ENCODE measurements at places on chromosomes 7 and 10.

DNA sequence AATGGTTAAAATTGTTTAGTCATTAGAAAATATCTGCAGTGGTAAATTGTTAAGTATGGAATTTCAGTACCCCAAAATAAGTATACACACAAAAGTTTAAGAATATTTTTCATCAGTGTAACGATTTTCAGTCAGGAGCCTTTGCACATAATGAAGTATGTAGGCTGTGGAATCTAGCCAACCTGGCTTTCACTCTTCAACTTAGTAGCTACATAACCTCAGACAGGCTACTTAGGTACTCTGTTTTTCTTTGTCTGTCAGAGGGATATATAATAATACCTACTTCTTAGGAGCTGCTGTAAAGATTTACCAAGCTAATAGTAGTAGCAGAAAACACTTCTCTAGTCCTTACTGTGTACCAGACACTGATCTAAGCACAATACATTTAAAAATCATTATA, 137.5 kb downstream of the ZEB1 start:
- DNase-seq = no peak

DNA sequence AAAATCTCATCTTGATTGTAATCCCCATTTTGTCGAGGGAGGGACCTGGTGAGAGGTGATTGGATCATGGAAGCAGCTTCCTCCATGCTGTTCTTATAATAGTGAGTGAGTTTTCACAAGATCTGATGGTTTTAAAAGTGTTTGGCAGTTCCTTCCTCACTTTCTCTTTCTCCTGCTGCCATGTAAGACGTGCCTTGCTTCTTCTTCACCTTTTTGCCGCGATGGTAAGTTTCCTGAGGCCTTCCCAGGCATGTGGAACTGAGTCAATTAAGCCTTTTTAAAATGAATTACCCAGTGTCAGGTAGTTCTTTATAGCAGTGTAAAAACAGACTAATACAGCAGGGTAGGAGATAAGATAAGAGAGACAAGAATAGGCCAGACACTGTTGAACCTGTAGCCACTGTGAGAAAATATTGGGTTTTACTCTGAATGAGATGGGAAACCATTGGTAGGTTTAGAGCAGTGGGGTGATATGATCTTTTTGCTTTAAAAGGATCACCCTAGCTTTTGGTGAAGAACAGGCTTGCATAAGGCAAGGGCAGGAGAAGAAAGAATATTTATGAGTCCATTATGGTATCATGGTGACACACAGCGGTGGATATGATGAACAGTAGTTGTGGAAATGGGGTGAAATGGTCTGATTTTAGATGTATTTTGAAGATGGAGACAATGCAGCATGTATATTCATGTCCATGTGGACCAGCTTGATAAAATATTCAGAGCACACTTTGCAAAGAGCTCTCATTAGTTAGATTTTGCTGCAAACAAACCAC, 11.5 kb downstream of the OR6B1 start:
- no peak for DNase-seq

DNA sequence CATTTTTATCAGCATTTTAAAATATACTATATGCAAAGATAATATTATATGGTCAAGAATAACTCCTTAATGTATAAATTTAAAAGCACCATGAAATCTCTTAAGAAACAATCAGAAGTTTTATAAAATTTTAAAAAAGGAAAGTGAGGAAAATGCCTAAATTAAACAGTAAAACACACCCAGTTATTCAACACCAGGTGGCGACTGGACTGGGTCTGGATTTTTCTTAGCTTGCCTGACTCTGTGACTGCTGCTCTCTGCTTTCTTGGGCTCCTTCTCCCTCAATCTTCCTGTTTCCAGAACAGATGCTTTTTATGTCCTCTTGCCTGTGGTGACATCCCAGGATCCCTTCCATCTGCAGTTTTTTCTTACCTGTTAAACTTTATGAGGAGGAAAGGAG, 200.3 kb downstream of the BICC1 start:
- no peak for DNase-seq

- DNase-seq = no peak
Observed at GRCh38 chr10:76444034-76444800, 1012.8 kb downstream of the LRMDA start.

GRCh38 chr10:2948127-2948854, 119.1 kb upstream of the PFKP start:
- no peak for DNase-seq

GRCh38 chr10:7956508-7956907, 98.0 kb upstream of the GATA3 start:
- DNase-seq = no peak

DNA sequence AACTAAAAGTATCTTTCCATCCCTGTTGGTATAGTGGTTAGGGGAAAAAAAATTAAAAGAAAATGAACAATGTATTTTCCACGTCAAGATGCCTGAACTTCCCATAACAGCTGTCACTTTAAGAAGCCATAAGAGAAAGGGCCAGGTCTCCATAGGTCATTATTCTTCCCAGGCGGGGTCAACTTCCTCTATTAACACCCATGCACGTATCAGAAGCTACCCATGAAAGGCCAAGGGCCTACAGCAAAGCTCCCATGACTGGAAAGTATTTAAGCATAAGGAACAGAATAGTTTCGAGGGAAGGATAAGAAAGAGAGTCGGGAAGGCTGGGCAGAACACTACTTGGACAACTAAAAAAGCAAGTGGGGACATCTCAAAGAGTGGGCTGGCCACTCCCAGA, 40.1 kb downstream of the RBM28 start:
- DNase-seq = no peak

GRCh38 chr10:31345886-31346285, 26.9 kb downstream of the ZEB1 start:
- DNase-seq = no peak

DNA sequence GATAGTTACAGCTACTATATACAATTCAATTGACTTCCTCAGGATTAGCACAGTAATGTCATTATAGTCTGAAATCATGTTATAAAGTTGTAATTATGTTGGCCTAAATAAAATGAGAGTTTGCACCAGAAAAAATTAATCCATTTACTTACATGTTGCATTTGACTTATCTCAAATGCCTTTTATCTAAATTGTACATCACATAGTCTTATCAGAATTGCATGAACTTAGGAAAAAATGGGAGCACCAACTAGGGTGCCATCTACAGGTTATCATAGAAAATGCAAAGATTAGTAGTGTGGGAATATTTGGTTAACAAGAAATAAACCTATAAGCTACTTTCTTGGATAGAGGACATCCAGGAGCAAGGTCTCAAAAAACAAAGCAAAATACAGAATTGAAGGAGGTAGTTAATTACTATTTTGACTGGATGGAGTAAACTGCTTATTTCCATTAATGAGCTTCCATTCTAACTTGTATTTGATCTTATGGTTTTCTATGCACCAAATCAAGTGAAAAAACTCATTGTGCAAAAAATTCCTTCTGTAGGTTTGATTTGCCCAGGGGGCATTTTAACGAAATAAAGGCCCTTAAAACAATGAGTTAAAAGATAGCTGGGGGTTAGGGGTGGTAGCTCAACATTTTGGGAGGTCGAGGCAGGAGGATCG, 60.0 kb upstream of the ORC5 start:
- no peak for DNase-seq

GRCh38 chr10:2933924-2934323, 133.4 kb upstream of the PFKP start:
- no peak for DNase-seq

DNA sequence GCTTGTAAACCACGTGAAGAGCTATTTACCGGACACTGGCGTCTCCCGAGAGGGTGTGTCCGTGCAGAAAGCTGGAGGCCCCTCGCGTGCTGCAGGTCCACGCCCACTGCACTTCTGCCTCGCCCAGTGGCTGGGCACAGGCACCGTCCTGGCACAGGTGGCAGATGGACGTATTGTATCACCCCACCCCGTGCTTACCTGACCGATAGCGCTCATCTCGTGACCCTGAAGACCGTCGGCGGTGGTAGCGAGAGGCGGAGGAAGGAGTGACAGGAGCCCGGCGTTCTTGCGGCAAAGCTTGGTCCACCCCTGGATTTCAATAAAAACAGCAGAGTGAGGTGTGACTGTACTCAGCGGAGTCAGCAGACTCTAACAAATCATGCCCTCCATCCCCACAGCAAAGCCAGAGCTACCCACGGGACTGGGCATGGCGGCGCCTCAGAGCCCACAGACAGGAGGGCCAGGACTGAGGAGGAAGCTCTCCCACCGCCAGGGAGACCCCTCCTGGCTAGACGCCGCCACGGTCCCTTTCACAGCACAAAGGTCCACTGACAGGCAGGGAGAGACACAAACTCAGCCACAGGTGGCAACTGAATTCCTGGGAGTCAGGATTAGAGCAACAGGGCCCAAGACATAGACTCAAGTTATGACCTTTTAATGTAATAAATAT, 217.1 kb downstream of the DIP2C start:
- no peak for DNase-seq

DNA sequence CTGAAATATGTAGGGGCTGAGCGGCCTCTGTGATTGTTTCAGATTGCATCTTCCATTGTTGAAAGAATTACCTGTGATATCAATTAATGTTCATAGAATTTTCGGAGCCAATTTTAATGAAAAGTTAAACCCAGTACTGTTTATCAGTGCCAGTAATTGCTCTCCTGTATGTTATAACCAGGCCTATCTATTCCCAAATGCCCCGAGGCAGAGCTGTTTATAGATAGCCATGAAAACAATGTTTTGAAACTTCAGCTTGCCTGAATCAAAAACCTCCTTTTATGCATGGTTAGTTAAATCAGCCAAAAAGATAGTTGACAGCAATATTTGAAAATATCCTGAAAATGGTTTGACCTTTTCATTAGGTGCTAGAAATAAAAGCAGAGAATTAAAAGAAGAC, 50.1 kb upstream of the HDAC9 start:
- DNase-seq = no peak

- DNase-seq = no peak
Observed at GRCh38 chr7:153566324-153566723, 485.9 kb upstream of the DPP6 start.

GRCh38 chr10:89342206-89342958, 14.6 kb downstream of the IFIT3 start:
- DNase-seq = peak; percentile 57

GRCh38 chr10:30589441-30589840, 40.1 kb downstream of the LYZL2 start:
- no peak for DNase-seq

GRCh38 chr10:28628184-28628893, 49.0 kb upstream of the BAMBI start:
- peak; percentile 60 for DNase-seq

DNA sequence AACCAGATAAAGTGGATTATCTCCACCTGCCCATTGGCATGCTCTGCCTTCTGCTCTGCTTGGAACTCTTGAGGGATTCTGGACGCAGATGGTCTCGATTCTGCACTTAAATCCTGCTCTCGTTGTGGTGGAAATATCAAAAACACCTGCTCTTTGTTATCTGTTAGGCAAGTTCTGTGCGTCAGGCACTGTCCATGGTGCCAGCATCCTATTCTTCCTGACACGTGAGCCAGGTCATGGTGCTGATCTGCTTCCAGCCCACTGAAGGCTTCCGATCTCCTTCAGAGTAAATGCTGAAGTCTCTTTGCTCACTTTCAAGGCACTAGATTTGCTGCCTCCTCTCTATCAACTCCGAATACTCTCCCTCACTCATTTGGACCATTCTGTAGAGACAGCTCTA, 505.6 kb downstream of the HTR7 start:
- DNase-seq = no peak

DNA sequence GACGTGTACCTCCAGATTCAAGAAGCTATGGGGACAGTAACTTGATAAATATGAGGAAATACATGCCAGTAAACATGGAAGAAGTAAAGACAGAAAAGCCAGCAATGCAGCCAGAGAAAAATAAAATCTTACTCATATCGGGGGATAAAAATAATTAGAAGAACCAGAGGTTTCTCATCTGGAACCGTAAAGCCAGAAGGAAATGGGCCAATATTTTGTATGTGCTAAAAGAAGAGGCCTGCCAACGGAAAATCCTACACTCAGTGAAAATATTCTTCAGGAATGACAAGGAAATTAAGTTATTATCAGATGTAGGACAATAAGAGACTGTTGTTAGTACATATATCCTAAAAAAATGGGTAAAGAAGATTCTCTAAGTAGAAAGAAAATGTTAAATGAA, 401.2 kb downstream of the CDC14C start:
- no peak for DNase-seq

DNA sequence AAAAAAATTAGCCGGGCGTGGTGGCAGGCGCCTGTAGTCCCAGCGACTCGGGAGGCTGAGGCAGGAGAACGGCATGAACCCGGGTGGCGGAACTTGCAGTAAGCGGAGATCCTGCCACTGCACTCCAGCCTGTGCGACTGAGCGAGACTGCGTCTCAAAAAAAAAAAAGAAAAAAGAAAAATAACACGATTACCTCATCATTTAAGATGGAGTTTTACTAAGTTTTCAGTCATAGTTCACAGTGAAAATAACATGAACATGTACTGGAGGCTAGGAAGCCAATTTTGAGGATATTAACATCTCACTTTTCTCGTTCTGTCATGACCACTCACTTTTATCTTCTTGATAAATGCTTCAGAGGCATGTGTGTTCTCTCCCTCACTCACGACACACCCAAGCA, 3.1 kb upstream of the RUNDC3B start:
- DNase-seq = no peak

DNA sequence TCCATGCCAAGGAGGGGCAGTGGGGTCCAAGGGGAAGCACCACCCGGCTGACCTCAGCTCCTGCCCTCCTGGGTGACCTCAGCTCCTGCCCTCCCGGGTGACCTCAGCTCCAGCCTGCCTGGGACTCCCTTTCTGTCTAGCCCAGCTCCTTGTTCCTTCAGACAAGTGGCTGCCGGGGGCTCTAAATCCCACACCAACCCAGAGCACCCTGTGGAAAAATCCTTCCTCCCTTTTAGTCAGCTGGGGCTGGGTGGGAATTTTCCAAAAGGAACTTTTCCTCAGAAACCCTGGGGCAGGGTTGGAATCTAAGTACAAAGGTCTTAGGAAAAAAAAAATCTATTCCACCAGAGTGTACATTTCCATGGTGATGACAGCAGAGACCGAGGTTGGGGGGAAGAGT, 36.3 kb downstream of the AKR1B1 start:
- DNase-seq = no peak

DNA sequence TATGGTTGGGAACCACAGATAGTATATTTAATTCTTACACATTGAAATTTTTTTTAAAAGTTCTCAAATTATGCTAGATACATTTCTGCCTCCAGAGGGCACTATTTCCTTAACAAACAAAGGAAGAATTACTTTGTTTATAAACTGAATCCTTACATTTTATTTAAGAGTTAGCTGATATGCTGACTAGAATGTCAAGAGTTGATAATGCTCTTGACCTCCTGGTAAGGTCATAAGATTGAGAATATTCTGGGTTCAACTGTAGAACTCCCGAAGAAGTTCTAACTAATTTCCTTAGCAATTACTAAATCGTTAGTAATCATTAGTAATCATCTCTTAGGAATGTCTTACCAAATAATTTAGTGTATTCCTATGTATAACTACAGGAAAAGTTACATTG, 95.3 kb upstream of the CYP26C1 start:
- no peak for DNase-seq

DNA sequence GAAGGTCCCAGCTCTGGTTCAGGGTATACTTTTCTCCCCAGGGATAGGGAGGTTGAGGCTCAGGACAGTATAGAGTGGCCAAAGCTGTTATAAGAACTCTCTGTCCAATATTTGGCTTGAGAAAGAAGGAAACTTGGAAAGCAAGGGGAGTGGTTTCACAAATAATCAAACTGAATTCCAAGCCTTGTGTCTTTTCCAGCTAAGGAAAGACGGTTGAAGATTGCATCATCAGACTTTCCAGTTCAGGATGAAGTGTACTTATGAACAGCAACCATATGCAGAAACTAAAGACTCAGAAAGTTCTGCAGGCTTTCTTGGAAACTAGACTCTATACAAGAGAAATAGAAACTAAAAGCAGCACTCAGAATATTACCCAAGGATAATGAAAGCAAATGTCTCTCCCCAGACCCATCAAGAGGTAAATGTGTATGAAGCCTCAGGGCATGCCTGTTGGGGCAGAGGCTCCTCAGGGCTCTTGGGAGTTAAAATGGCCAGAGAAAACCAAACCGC, 46.4 kb downstream of the RAMP3 start:
- no peak for DNase-seq

Data from epithelial cell of prostate (primary cell).